ENCODE measurements at places on chromosomes 12 and 14.

DNA sequence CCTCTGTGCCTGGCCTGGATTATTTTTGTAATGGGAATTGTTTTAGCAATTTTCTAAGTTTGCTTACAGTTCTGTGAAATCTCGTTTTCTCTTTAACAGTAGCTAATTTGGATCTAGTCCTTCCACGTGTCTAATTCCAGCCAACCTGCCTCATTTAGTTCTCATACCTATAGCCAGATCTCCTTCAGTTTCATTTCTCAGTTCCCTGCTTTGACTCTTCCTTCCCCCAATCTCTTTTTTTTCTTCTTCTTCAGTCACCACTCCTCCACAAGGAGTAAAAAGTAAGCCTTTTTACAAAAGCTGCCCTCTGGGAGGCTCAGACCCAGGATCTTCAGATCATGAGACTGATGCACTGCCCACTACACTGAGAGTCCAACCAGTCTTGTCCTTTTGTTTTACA lies 1.4 kb downstream of the THTPA start:
- no peak for DNase-seq

DNA sequence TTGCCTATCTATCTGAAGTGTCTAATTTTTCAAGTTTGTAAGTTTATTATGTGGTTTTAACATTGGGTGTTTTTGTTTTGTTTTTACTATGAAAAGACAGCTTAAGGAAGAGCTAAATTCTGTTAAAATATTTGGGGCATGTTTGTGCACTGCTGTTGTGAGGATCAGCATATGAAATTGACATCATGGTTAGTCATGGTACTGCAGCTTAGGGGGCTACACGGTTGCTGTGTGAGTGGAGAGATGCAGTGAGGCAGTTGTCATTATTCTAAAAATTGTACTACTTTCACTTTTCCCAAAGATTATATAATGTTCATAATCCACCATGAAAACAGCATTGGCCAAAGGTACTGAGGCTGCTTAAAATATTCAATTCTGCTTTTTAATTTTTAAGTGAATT lies 49.0 kb downstream of the ZC3H14 start:
- no peak for DNase-seq

DNA sequence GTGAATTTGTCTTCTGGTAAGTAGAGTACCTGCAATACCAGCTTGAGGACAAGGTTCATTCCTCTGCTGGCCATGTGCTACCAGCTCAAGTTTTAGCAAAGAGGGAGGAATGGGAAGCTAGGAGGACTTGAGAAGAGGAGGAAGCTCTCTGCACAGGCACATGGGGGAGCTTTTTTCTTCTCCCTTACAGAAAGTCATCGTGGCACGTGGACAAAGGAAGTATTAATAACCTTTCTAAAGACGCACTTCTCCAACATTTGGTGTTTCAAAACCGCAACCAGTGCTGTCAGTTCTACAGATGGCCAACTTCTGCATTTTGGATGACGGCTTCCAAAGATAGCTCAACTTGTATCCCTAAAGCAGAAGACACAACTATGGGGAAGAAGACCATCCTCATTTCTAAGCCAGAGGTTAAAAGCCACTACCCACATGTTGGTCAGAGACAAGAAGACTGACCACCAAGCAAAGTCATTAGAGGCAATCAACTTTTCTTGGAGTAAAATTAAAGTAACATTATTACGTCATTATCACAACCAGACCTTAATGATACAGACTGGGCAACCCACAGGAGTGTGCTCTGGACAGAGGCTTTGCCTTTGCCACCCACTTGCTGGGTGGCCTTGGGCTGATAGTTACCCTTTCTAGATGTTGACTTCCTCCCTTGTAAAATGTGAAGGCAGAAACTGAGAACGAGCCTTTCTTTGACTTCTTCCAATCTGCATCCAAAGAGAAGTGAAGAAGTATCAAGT lies 12.3 kb upstream of the TMED10 start:
- DNase-seq: no peak

GRCh38 chr14:64906022-64906421 lies 8.2 kb upstream of the CHURC1 start:
- DNase-seq: no peak

DNA sequence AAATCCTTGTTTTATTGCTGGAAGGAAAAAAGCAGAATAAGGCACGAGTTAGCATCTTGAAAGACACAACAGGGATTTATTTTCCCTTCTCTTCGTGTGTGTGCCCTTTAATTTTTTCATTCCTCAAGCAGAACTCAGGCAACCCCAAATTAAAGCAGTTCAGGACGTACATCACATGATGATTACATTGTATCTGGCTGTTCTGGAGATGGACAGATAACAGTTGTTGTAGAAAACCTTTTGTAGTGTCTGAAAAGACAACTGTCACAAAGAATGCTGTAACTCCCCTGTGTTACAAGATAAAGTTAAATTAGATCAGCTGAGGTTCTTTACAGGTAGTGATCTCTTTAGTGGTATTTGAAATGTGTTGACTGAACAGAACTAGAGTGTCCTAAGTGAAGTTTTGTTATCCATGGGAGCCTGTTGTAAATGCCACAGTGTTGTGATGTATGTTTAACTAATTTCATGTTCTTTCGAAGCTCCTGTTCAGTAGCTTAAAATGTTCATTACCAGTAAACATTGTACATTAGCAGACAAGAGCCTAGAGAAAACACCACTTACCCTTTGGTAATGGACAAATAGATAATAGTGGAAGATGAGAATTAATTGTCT lies 58.5 kb downstream of the TMTC2 start:
- no peak for DNase-seq

DNA sequence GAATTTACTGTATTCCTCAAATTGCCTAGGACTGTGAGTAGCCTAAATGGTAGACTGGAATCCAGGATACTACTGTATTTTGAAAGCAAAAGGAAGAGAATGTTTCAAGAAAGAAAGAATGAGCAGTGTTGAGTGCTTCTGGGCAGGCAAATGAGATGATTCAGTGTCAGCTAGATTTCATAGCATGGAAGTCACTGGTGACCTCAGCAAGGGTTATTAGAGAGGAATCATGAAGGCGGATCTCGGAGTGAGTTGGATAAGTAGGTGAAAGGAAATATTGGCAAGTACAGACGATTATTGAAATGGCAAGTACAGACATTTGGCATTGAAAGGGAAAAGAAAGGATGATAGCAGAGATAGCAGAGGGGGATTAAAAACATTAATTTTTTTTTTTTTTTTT lies 27.1 kb downstream of the VRK1 start:
- DNase-seq: no peak
